ENCODE measurements at places on chromosomes 1 and 21.

DNA sequence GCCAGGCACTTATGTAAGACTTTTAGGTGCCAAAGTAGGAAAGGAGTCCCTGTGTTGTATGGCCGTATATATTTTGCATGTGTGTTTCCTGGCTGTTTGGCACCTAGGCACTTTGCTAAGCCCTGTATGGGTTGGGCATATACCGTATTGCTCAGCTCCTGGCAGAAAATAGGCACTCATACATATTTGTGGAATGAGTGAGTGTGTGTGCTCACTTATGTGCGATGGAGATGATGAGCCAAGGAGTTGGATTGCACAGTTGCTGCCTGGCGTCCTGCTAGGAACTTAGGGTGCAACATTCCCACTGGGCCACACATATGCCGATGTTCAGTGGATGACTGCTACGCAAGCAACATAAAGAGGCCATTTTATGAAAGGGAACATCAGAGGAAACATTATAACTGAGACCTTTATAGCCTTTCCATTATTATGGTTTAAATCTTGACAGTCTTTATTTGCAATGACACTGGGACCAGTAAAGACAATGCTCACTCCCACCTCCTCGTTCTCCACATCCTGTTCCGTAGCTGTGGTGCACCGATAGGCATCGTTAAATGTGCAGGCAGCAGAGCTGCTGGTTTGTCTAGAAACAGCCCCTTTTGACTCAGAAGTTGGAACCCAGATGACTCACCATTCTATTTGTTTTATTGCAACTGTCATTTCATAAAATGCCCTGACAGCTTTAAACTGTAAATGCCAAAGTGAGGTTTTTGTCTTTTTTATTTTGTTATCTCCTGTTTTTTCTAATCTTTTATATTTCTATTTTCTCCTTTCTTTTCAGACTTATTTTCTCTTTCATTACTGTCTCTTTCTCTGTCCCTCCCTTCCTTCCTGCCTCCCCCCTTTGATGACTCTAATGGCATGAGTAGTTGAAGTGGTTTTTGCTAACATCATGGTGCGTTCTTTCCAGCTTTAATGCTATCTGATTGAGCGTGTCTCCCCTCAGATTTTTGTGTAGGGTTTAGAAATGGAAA, 36.1 kb downstream of the PEX14 start:
- peak; percentile 74 for DNase-seq

DNA sequence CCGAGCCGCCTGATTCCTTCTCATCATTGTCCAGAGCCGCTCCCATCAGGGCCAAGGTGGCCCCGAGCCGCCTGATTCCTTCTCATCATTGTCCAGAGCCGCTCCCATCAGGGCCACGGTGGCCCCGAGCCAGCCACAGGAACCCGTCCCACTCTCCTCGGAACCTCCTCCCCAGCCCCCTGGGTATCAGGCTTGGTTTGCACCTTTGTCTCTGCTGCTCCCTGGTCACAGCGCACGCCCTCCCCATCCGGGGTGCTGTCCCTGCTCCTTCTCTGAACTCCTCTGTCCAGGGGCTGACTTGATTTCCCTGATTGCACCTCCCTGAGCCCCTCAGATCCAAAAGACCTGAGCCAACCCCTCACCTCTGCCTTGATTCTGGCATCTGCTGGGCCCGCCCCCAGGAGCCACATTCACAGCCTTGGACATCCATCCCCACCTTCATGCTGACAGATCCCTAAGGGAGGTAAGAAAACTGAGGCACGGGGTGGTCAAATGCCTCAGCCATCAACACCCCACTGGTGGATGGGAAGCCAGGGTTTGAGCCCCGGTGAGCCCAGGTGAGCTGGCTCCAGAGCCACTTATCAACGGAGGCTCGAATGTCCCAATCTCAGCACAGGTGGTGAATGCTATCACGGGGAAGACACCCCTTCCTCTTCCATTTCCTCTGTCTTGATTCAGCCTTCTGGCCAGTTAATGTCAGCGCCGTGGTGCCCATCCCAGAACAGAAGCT, 25.6 kb upstream of the COL18A1 start:
- DNase-seq, result no peak

GRCh38 chr1:5830771-5831599, 161.2 kb downstream of the NPHP4 start:
- DNase-seq, result no peak

DNA sequence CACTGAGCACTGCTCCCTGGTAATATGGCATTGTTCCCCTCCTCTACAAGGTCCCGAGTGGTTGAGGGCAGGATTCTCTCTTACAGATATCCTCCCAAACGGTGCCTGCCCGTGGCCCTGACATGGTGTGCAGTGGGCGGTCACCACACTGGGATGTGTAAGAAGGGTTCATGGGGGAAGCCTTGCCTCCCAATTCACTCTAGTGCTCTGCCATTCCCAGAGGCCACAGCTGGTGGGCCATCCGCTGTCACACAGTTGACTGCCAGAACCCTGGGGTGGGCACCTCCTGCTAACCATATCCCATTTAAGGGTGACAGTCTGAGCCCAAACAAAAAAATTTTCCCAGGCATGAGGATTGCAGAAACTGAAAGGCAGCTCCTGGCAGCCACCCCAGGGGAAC, 9.1 kb downstream of the GJA5 start:
- no peak for DNase-seq

DNA sequence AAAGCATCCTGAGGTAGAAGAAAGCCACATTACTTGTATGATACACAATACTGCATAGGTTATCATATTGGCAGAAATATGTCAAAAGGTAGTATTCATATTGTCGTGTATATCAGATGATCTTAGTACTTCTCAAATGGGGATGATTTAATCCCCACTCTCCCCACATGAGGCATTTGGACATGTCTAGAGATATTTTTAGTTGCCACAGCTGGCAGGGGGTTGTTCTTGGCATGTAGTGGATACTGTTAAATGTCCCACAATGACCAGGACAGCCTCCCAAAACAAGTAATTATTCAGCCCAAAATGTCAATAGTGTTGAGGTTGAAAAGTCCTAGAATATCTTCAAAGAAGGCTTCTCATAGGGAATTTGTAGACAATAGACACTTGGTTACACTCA, 162.8 kb downstream of the NEGR1 start:
- DNase-seq, result no peak

GRCh38 chr1:87794788-87795614, 466.3 kb downstream of the LMO4 start:
- DNase-seq, result no peak

DNA sequence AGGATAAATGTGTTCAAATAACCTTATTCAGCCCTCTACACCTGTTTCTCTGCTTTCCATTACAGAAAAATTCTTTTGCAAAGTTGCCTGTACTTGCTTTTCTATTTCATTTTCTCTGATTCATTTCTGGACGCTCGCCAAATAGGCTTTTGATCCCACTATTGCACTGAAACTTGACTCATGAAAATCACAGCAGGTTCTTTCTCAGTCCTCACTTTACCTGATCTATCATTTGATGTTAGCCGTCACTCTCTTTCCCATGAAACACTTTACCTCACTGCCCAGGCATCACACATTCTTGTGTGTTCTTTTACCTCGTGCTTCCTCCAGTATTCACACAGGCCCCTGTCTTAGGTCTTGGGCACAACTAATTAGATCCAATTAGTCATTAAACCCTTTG, 26.2 kb downstream of the HSPA13 start:
- no peak for DNase-seq

DNA sequence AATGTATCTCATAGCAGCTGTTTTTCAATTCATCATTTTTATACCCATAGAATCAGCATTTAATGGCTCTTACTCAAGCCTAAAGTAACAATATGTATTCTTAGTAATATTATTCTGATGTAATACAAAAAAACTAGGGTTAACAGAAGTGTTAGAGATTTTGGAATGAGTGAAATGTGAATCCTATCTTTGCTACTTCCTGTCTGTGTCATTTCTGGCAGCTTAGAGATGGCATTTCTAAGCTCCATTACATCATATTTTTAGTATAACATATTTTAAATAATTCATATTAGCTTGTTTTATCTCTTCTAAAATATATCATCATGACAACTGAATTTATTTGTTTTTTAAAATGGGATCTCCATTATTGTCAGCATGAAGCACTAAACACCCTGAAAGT, 90.2 kb downstream of the LRRC7 start:
- DNase-seq, result no peak

- DNase-seq, result no peak
These were observed 64.0 kb upstream of the KIF1B start for GRCh38 chr1:10146391-10146790.

GRCh38 chr1:1003618-1004419, 3.9 kb upstream of the HES4 start:
- no peak for DNase-seq

DNA sequence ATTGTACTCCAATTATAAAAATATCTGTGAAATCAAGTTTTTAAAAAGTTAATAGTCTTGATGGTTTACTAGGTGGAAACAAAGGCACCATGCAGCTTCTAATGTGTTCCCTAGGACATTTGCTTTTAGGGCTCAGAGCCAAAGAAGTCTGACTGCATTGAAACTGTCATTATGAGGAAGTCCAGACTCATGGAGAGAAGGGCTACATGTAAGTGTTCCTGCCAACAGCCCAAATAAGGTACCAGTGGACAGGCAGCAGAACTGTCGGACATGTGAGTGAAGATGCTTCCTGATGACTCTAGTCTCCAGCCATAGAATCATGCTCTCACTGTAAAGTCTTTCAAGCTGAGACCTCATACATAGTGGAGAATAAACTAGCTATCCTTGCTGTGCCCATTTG, 287.6 kb downstream of the AKT3 start:
- no peak for DNase-seq

DNA sequence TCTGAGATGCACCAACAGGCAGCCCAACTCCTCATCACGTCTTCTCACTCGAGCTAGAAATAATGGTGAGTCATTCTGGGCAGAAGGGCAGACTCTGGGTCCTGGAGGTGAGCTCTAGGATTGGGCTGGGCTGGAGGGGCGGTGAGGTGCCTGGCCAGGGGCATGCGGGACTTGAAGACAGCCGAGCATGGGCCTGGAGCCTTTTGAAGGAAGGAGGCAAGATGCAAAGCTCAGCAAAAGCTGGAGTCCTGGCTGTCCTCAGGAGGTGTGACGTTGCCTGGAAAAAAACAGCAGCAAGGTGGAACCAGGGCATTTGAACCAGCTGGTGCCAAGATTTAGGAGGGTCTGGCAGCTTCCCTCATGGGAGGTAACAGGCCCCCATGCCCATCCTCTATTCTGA, 712 bp downstream of the KCNA2 start:
- no peak for DNase-seq

- DNase-seq, result no peak
These were observed 40.1 kb upstream of the HMCN1 start for GRCh38 chr1:185694081-185694480.

DNA sequence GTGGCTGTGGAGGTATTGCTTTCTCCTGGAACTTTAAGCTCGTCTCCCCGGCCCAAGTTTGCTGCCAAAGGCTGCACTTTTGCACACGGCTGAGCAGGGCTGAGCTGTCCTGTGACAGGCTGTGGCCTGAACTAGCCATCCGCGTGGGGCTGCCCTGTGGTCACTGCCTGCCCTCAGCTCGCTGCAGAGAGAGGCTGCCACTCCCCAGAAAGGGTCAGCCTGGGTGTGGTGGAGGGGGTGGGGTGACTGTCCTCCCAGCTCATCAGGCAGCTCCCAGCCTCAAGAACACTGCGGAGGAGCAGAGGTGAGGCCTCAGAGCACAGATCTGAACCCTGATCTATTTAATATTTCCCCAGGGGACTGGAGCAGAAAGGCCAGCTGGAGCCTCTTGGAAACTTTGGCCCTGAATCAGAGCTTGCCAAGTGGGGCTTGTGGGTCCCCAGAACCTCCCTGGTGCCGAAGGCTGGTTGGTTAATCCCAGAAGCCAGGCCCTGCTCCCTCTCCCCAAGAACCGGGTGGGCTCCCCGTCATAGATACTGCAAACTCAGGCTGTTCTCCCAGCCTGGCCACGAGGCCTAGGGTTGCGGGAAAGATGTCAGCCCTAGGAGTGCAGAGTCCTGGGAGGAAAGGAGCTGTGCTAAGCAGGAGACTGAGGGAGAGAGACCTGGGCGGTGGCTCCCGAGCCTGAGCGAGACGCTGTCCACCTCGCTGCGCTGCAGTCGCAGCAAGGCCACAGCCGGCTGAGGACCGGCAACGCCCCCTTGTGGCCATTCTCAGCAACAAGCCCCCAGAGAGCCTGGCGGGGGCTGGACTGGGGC, 125.1 kb upstream of the IPO9 start:
- DNase-seq, result peak; percentile 33

GRCh38 chr1:211537253-211537652, 41.7 kb downstream of the SLC30A1 start:
- no peak for DNase-seq

GRCh38 chr21:32456497-32456918, 44.0 kb downstream of the EVA1C start:
- no peak for DNase-seq
